ENCODE measurements at places on chromosomes 11 and 22.

DNA sequence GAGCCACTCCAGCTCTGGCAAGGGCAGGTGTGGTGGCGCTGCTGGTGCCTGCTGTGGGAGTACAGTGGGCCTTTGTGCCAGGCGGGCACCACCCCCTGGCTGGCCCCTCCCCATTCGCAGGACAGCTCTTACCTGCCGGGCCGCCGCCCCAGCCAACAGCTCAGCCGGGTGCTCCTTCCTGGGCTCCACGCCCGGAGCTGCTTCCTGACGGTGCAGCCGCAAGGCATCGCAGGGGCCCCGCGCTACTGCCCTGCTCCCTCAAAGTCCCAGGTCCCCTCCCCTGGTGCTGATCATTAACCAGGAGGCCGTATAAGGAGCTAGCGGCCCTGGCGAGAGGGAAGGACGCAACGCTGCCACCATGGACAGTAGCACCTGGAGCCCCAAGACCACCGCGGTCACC, at the start of gene SLC5A1:
TSS of gene SLC5A1 (plus strand) at position 338 of the 400 bp plus-strand sequence. CDS start at position 359, 21 bp downstream.
- no peak for DNase-seq
- H3K4me1 ChIP-seq, result no peaks in the 10 kb centered on the region
- peaks cover 33% of the 10 kb centered on the region for H3K27me3 ChIP-seq

- H3K27me3 ChIP-seq, result no peaks in the 10 kb centered on the region
- peak overlapping the region; percentile 87 for H3K4me3 ChIP-seq
- H3K4me1 ChIP-seq, result no peaks in the 10 kb centered on the region
- peaks cover 4% of the 10 kb centered on the region for H3K36me3 ChIP-seq
Measured at GRCh38 chr11:66479394-66480116, 679 bp upstream of the DPP3 start.

- H3K27ac ChIP-seq, result no peak overlapping the region
- H3K4me3 ChIP-seq, result no peak overlapping the region
- no peaks in the 10 kb centered on the region for H3K4me1 ChIP-seq
- no peaks in the 10 kb centered on the region for H3K27me3 ChIP-seq
Measured at GRCh38 chr11:44356351-44356750, 46.4 kb upstream of the ALX4 start.

GRCh38 chr22:43036282-43036829, 21.4 kb upstream of the PACSIN2 start:
- no peak overlapping the region for H3K4me3 ChIP-seq
- no peaks in the 10 kb centered on the region for H3K27me3 ChIP-seq
- no peaks in the 10 kb centered on the region for H3K36me3 ChIP-seq
- DNase-seq, result no peak

DNA sequence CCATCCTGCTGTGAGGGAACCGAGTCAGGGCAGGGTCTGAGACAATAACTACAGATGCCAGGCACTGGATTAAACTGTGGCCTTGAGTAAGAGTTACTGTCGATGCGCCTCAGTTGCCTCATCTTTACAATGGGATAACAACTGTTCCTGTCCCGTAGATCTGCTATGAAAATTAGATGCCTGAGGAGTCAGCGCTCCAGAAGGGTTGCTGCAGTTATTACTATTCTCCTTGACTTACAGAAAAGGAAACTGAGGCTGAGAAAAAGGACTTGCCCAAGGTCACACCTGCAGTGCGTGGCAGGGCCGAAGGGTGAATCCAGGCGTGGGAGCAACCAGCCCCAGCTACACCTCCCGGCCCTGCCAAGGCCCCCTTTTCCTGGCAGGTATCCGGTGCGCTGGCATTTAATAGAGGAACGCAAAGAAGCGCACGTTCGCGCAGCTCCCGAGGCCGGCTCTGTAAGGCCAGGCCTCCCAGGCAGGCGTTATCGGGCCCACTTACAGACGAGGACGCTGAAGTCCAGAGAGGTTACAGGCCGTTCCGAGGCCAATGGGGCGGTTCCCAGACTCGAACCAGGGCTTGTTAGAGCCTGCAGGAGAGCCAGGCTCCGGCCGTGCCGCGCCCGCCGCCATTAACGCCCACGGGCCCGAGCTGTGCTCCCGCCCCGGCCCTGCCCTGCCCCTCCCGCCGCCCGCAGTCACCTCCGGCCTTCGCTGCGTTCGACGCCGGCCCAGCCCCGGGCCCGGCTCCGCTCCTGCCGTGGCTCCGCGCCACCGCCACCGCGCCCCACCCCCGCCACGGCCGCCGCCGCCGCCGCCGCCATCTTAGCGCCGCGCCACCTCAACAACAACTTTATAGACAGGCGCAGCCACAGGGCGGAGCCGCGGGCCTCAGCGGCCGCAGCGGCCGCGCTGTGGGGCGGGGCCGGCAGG, at the start of gene C11orf68:
TSS of gene C11orf68 (minus strand) at position 852 of the 930 bp plus-strand sequence. CDS start at position 821, 31 bp downstream.
- H3K27me3 ChIP-seq, result no peaks in the 10 kb centered on the region
- H3K4me1 ChIP-seq, result peaks cover 32% of the 10 kb centered on the region

DNA sequence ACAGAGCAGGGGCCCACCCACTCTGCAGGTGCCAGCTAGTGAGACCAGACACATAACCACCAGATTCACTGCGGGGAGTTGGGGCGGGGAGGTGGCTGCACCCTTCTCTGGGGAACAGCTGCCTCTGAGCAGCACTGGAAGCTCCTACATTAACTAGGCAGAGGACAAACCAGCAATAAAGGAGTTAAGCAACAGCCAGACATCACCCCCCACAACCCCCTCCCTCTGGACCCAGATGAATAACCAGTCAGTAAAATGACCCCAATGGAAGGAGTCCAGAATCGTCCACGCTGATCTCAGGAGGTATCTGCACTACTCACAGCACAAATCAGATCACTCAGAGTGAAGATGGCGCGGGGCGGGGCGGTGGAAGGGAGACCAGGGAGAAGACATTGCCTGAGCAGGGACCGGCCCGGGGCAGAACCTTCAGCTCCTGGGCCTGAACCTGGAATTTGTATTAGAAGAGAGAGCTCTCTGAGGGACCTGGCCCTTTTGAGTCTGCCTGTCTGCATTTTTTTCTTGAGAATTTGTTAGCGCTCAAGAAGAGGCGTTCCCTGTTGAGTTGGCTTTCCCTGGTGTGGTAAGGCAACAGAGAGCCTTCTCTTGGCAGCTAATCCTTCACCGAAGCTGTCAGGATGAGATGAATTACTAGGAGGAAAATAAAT, 125.5 kb upstream of the NCAM1 start:
- H3K27ac ChIP-seq, result no peak overlapping the region
- H3K4me1 ChIP-seq, result peaks cover 17% of the 10 kb centered on the region
- no peak overlapping the region for H3K4me3 ChIP-seq
- DNase-seq, result no peak
- H3K36me3 ChIP-seq, result no peaks in the 10 kb centered on the region

DNA sequence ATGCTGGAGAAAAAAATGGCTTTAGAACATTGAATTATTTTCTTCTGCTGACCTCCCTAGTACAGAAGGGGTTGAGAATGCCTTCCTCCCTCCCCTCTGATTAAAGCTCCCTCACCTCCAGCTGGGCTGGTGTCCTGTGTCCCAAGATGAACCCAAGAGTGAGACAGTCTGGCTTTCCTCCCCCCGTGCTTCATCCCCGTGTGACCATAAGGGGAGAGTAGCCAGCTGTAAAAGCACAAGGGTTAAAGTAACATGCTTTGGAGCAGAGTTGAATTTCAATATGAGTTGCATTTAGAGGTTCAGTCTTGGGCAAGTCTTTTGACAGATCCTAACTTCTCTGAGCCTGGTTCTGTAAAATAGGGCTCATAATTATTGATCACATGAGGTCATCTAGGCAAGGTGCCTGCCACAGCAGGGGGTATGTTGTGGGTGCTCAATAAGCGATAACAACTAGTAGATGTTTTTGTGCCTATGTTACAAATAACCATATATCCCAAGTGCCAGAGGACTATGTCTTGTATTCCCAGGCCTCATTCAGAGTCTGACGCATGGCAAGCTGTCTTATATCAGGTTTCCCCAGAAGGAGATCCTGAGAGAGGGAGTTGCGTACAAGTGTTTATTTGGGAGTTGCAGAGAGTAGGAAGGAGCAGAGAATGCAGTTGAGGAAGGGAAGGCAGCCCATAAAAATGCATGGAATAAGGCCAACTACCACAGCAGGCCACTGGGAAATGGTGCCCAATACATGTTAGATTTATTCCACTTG, 4.1 kb downstream of the PRG2 start:
- DNase-seq, result no peak
- no peak overlapping the region for H3K27ac ChIP-seq
- H3K27me3 ChIP-seq, result peaks cover 37% of the 10 kb centered on the region
- H3K4me1 ChIP-seq, result no peaks in the 10 kb centered on the region
- H3K4me3 ChIP-seq, result no peak overlapping the region
- no peaks in the 10 kb centered on the region for H3K36me3 ChIP-seq

- no peak overlapping the region for H3K4me3 ChIP-seq
- H3K27me3 ChIP-seq, result peaks cover 6% of the 10 kb centered on the region
- no peak for DNase-seq
- no peaks in the 10 kb centered on the region for H3K4me1 ChIP-seq
- no peaks in the 10 kb centered on the region for H3K36me3 ChIP-seq
Measured at GRCh38 chr11:15730995-15731385, 616.3 kb downstream of the INSC start.

DNA sequence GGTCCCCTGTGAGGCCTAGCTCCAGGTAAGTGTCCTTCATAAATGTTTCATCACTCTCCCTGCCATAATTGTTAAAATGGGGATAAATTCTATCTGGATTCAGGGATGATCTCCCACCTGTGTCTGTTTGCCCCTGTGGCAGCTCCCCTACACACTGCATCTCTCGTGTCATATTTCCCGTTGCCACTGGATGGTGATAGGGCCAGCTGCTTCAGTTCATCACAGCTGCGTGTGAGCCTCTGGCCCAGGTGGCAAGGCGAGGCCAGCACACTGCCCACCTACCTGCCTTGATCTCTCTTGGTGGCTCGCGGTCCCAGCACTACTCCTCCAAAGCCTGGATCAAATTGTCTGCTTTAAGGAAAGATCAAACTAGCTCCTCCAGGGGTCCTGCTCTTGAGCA, 187.4 kb downstream of the GRIK4 start:
- peaks cover 21% of the 10 kb centered on the region for H3K27me3 ChIP-seq
- no peak overlapping the region for H3K4me3 ChIP-seq
- no peak for DNase-seq
- no peaks in the 10 kb centered on the region for H3K36me3 ChIP-seq

- no peak for DNase-seq
- peaks cover 4% of the 10 kb centered on the region for H3K27me3 ChIP-seq
- no peaks in the 10 kb centered on the region for H3K4me1 ChIP-seq
- H3K4me3 ChIP-seq, result no peak overlapping the region
- H3K27ac ChIP-seq, result no peak overlapping the region
- no peaks in the 10 kb centered on the region for H3K36me3 ChIP-seq
Measured at GRCh38 chr22:47230251-47230650, 467.8 kb downstream of the TBC1D22A start.

GRCh38 chr22:40721266-40721665, 42.0 kb downstream of the MCHR1 start:
- no peak overlapping the region for H3K4me3 ChIP-seq
- no peaks in the 10 kb centered on the region for H3K36me3 ChIP-seq
- H3K4me1 ChIP-seq, result peaks cover 12% of the 10 kb centered on the region
- H3K27ac ChIP-seq, result peak overlapping the region; percentile 72
- peak; percentile 97 for DNase-seq

DNA sequence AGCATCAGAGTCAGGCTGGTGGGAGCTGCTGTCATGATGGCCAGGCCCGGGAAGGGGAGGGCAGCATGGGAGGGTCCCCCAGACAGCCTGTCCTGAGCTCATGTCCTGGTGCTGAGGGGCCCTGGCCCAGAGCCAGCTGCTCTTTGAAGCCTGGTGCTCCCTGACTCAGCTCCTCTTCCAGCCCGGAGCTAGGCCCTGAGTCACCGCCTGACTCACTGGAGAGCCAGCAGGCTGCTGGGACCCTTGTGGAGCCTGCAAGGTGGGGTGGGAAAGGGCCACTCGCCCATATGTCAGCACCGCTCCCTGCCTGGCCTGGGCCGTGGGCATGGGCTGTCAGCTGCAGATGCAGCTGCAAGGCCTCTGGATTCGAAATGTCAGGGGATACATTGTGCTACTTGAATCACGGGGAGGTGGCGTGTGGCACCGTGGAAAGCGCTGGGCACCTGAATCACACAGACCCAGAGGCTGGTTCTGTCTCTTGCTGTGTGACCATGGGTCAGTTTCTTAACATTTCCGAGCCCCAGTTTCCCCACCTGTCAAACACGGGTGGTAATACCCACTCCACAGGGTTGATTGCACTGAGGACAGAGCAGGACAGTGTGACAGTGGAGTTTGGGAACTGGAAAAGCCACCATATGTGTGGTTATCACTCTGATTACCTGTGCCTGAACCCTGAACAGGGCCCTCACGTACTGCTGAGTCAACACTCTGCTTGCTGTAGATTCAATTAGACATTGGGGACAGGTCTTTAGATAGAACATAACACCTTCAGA, 4.4 kb downstream of the CACNA1I start:
- DNase-seq, result peak; percentile 58
- H3K27ac ChIP-seq, result no peak overlapping the region
- H3K4me3 ChIP-seq, result no peak overlapping the region
- no peaks in the 10 kb centered on the region for H3K36me3 ChIP-seq

- peaks cover 31% of the 10 kb centered on the region for H3K36me3 ChIP-seq
- H3K4me1 ChIP-seq, result peaks cover 18% of the 10 kb centered on the region
- peak overlapping the region; percentile 95 for H3K27ac ChIP-seq
- H3K27me3 ChIP-seq, result no peaks in the 10 kb centered on the region
- DNase-seq, result no peak
Measured at GRCh38 chr22:50508897-50509296, 873 bp downstream of the NCAPH2 start.

GRCh38 chr11:35348898-35349687, 70.3 kb downstream of the SLC1A2 start:
- no peak overlapping the region for H3K27ac ChIP-seq
- H3K27me3 ChIP-seq, result peaks cover 3% of the 10 kb centered on the region
- no peak for DNase-seq

- no peaks in the 10 kb centered on the region for H3K27me3 ChIP-seq
- DNase-seq, result no peak
- no peak overlapping the region for H3K27ac ChIP-seq
- no peak overlapping the region for H3K4me3 ChIP-seq
- H3K36me3 ChIP-seq, result no peaks in the 10 kb centered on the region
- H3K4me1 ChIP-seq, result no peaks in the 10 kb centered on the region
Measured at GRCh38 chr11:85295694-85296271, 331.4 kb downstream of the DLG2 start.

- peak within 1 kb of the TSS; percentile 55 for H3K27ac ChIP-seq
- H3K4me3 ChIP-seq, result peak within 1 kb of the TSS; percentile 84
- H3K27me3 ChIP-seq, result no peaks in the 10 kb centered on the region
- peaks cover 3% of the 10 kb centered on the region for H3K4me1 ChIP-seq
Measured at GRCh38 chr11:117316197-117316961, at the start of gene BACE1. Gene BACE1, minus strand, starts transcription at chr11:117316256. Its CDS starts 461 bp downstream, at chr11:117315795.

DNA sequence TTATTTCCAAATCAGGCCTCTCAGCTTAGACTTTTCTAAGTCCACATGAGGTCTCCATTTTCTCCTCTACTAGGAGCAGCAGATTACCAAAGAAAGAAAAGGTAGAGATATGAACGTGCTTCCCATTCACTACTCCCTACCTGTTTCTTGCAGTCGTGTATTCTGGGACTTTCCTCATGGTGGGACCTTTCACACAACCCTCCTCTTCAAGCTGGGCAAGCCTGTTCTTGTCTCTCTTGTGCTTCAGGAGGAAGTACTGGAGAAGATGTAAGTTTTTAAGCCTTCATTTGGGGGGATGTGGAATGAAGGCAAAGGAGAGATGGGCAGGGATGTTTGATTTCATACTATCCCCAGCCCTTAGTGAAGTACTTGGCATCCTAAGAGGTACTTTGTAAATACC, 128.8 kb upstream of the SESN3 start:
- DNase-seq, result no peak
- H3K4me1 ChIP-seq, result no peaks in the 10 kb centered on the region
- H3K27ac ChIP-seq, result no peak overlapping the region
- no peaks in the 10 kb centered on the region for H3K36me3 ChIP-seq
